ENCODE measurements at places on chromosomes 2 and 18.

- peak; percentile 15 for DNase-seq
These were observed 82.5 kb downstream of the SPP2 start for GRCh38 chr2:234133004-234133403.

DNA sequence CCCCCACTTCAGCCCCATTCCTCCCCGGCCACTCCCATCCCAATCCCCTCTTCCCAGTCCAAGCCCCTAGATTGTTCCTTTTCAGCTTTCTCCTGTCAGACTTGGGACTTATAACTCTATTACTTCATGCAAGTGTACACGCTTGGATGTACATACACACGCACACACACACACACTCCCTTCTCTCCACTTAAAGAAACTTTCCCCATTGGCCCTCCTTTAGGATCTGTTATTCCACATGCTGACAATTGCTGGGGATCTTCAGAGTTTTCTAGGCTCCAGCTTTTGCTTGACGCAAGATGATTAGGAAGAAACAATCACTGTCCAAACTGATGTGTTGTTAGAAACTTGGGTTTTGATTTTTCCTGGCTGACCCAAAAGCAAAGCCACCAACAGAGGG, 75.4 kb downstream of the CDK15 start:
- DNase-seq, result no peak

- peak; percentile 85 for DNase-seq
These were observed 617 bp downstream of the FOSL2 start for GRCh38 chr2:28393114-28393836.

GRCh38 chr2:26043862-26044696, 10.2 kb downstream of the RAB10 start:
- no peak for DNase-seq

DNA sequence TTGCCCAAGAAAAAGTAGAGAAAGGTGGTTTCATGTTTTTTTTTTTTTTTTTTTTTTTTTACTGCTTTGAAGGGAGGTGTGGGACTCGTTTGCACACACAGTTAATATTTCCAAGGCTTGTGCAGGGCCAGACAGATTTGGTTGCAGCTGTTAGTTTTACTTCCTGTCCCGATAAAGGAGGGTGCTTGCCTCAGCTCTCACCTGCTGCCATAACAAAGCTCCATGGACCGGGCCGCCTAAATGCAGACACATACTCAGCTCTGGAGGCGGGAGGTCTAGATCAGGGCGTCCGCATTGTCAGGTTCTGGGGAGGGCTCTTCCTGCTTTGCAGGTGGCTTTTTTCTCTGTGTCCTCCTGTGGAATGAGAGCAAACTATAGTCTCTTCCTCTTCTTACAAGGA, 69.9 kb downstream of the ODC1 start:
- DNase-seq, result no peak

GRCh38 chr2:197239434-197239833, 71.1 kb downstream of the ANKRD44 start:
- no peak for DNase-seq

- no peak for DNase-seq
These were observed 15.4 kb downstream of the MRPL44 start for GRCh38 chr2:223972656-223973102.

GRCh38 chr2:192438239-192438638, 243.5 kb upstream of the TMEFF2 start:
- no peak for DNase-seq

GRCh38 chr18:12057419-12058039, 36.1 kb upstream of the ANKRD62 start:
- DNase-seq, result no peak

DNA sequence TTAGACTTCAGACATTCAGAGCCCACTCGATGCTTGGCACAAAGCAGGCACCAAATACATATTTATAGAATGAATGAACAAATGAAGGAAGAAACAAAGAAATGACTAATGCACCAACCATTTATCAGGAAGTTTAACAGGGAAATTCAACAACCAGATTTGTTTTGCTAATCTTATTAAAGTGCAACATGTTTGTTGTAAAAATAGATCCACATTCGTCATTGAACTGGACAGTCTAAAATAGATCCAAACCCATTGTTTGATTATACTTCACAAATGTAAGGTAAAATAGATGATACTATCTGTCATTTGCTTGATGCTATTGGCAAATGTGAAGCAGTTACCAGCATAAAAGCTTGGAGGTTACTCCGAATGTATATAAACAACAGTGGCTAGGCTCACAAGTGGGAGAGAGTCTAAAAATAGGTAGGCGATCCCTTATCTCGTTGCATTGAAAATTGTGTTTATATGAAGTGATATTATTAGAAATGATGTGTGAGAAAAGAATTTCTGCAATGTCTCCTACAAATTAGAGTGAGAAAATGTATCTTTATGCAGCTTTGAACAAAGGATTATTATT, 246.2 kb downstream of the NEDD4L start:
- DNase-seq, result no peak

DNA sequence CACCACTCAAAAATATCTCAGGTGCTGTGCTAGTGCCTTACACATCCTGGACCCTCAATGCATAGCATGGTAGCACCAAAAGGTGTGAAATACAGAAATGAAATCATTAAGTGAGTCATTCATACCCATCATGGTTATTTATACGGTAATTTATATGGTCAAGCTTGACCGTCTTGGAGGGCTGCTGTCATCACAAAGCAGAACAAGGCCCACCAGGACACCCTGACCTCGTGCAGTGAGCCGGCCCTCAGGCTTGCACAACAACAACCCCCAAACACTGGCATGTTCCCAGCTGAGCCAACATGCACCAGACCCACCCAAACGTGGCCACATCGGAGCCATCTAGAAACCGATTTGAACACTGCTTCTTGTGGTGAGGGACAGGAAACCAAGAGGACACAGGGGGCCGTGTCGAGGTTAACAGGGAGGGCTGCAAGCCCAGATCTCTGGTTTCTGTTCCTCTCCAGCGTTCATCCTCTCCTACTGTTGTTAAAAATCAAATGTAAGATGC, 378.5 kb upstream of the ID2 start:
- no peak for DNase-seq

- peak; percentile 74 for DNase-seq
These were observed 66.6 kb downstream of the SPTBN1 start for GRCh38 chr2:54522624-54523281.

DNA sequence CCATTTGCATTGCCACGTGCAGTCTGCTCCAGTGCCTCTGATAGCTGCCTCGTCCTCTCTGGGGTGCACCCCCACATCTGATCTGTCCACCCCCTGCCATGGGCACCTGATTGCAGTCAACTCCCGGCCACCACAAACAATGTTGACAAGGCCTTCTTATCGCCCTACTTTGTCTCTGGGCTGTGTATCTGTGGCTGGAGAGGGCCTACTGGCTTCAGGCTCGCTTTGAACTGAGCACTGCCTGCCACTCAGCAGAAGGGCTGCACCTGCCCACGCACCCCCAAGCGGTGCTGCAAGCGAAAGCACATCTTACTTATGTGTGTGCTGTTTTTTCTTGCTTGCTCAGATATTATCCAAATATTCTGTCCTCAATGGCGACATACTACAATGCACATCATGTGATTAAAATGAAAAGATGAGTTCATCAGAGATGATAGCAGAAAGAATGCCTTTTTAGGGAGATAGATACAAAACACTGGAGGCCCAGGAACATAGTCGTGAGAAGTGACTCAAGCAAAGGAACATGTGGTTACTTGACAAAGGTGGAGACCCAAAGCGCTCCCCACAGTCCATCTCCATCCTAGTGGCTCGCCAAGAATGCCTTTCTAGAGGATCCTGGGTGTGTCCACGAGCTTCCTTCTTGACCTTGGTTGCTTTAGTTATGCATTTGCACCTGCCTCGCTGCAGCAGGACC, 28.8 kb downstream of the FBLN7 start:
- DNase-seq, result no peak

GRCh38 chr2:43387092-43388062, 161.0 kb upstream of the ZFP36L2 start:
- peak; percentile 63 for DNase-seq

- no peak for DNase-seq
These were observed 2.8 kb upstream of the NRP2 start for GRCh38 chr2:205679410-205680009.

DNA sequence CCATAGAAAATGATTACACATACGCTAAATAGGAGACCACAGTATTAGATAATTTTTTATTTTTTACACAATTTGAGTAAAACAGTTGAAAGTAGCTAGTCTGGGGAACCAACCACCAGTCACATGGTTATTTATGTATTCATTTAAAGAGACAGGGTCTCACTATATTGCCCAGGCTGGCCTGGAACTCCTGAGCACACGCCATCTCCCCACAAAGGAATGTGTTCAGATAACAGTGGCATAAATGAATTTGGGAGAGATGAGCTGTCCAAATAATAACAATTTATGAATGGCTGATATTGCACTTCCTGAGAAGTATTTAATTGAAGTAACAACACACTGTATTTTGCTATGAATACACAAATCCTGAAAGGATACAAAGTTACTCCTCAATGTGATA, 39.7 kb downstream of the KIDINS220 start:
- DNase-seq, result no peak

- DNase-seq, result no peak
These were observed 445.8 kb upstream of the RAB12 start for GRCh38 chr18:8163286-8163959.

- DNase-seq, result no peak
These were observed 28.5 kb upstream of the ACKR3 start for GRCh38 chr2:236541008-236541562.

- DNase-seq, result no peak
These were observed 197.8 kb upstream of the MYT1L start for GRCh38 chr2:2528846-2529245.

- no peak for DNase-seq
These were observed at the start of gene KCNJ13 for GRCh38 chr2:232776435-232776834. TSS of gene KCNJ13 (minus strand) at chr2:232776565. CDS start at chr2:232771362, 5,203 bp downstream.

DNA sequence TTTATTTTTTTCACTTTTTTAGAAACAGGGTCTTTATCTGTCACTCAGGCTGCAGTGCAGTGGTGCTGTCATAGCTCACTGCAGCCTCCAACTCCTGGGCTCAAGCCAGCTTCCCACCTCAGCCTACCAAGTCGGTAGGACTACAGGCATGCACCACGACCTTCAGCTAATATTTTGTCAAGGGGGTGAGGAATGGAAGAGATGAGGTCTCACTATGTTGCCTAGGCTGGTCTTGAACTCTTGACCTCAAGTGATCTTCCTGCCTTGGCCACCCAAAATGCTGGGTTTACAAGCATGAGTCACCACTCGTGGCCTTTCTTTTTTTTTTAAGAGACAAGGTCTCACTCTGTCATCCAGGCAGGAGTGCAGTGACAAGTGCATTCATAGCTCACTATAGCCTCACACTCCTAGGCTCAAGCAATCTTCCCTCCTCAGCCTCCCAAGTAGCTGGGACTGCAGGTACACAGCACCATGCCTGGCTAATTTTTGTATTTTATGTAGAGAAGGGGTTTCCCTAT, 13.4 kb downstream of the PPP1R7 start:
- DNase-seq, result no peak

DNA sequence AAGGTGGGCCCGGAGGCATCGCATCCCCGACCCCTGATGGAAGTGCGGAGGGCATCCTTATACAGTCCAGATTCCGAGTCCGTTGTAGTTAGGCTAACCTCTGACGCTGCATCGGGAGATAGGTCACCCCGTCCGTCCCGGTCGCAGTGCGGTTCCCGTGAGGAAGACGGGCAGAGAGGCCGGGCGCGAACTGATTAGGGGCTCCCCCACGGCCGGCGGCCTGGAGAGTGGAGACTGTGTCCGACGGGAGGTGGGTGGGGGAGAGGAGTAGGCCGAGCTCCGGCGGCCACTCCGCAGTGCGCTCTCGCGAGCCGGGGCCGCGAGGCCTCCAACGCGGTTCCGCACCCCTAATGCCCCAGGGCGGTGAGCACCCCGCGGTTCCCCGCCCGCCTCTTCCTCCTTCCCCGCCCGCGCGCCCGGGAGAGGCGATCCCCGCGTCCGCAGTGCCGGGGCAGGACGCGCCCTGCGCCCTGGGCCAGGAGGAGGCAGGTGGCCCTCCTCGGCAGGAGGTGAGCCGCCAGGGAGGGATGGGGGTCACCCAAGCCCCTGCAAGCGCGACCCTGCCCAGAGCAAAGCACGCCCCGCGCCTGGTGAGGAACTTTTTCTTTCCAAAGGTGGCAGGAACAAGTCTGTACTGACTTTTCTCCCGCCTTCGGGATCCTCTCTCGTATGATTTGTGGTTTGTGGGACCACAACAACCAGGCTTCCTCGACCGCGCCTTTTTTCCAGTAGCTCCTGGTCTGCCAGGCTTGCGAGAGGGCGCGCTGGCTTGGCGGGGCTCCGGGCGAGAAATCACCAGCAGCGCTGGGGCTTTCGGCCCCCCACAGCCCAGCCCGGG, 1.4 kb upstream of the SP5 start:
- no peak for DNase-seq

GRCh38 chr2:188725746-188726360, 248.3 kb upstream of the COL3A1 start:
- peak; percentile 21 for DNase-seq

GRCh38 chr2:219622472-219622871, 5.0 kb upstream of the SLC4A3 start:
- no peak for DNase-seq
